ENCODE measurements at places on chromosomes 4 and X. TPM values are rescaled to one million over a fixed set of nuclear protein-coding genes. Genes with fewer than 3 reads are reported as not detected.

Gene CC2D2A
- 8.6 TPM for total RNA-seq

Gene CXCL10
- not detected for total RNA-seq

Gene FAM47E
- total RNA-seq, result 1.0 TPM

- DNase-seq, result peak; percentile 42
These were observed 20.4 kb downstream of the PIN4 start for GRCh38 chrX:72201836-72202536.

DNA sequence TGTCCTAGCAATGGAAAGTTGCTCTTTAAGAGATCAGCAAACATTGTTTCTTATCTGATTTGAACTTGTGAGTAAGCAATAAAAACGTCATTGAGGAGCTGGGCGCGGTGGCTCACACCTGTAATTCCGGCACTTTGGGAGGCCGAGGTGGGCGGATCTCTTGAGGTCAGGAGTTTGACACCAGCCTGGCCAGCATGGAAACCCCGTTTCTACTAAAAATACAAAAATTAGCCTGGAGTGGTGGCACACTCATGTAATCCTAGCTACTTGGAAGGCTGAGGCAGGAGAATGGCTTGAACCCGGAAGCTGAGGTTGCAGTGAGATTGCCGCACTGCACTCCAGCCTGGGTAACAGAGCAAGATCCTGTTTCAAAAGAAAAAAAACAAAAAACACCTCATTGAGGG is 11.2 kb upstream of the PLAC8 start:
- no peak for DNase-seq

DNA sequence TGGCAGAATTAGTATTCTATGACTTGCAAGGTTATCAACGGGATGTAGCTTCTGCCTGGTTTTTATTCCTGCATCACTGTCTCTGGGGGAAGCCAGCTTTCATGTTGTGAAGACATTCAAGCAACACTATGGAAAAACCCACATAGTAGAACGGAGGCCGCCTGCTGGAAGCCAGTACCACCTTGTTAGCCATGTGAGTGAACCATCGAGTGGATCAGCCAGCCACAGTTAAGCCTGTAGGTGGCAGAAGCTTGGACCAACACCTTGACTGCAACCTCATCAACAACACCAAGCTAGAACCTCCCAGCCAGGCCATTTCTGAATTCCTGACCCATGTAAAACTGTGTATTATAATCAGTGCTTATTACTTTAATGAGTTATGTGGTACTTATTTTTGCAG is 538.2 kb downstream of the KCNIP4 start:
- DNase-seq, result no peak

- no peak for DNase-seq
These were observed 36.0 kb downstream of the P2RY8 start for GRCh38 chrX:1500701-1501624.

DNA sequence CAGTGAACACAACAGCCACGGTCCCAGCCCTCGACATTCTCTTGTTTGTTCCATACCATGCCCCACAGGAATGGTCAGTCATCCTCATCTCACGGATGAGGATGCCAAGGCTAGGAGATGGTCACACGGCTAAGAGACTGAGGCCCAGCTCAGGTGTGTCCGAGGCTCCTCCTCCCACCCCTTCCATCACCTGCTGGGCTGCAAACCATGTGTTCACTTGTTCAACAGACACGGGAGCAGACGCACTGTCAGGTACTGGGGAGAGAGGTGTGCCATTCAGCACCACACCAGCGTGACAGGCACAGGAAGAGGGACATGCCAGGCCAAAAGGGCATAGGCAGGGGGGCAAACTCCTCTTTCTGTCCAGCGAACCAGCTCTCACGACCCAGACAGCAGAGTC is 45.9 kb downstream of the ABLIM2 start:
- DNase-seq, result no peak

GRCh38 chrX:115912372-115912897 is 258.1 kb upstream of the AGTR2 start:
- DNase-seq, result peak; percentile 12

Measured in MCF 10A (cell line).